Cardiac septum (tissue), 1 donor: ENCODE measurements at places on chromosomes 13 and 19. TPM values are rescaled to one million over a fixed set of nuclear protein-coding genes. Genes with fewer than 3 reads are reported as not detected.

GRCh38 chr13:39185326-39185725 is 147.1 kb downstream of the NHLRC3 start:
- DNase-seq = no peak

- no peak for DNase-seq
Measured at GRCh38 chr13:68481130-68481529, 1251.0 kb upstream of the PCDH9 start.

DNA sequence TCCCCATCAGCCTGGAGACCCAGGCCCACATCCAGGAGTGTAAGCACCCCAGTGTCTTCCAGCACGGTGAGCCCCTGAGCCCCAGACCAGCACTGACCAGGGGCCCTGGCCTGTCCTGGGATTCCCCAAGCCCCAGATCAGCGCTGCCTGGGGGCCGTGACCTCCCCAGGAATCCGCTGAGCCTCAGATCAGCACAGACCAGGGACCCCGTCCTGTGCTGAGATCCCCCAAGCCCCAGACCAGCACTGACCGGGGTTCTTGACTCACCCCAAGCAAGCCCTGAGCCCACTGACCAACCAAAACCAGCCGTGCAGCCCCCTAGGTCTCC is 5.7 kb downstream of the MCOLN1 start:
- no peak for DNase-seq

Gene RNF225
- not detected for total RNA-seq

- DNase-seq = no peak
Measured at GRCh38 chr19:45883881-45884681, 1.9 kb downstream of the IRF2BP1 start.

Gene CLDN10
- not detected for total RNA-seq

DNA sequence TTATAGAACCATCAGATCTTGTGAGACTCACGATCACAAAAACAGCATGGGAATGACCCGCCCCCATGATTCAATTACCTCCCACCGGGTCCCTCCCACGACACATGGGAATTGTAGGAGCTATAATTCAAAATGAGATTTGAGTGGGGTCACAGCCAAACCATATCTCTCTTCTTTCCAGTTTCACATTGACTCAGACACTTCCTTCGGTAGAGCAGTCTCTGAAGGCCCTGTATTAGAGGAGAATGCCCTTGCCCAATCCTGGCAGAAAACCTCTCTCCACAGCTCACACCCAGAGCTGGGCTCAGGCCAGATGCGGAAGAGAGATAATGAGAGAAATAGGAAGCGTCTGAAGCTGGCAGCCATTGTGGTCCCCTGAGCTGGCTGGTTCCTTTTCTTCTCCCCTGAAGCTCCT is 72.4 kb upstream of the CLDN10 start:
- no peak for DNase-seq

DNA sequence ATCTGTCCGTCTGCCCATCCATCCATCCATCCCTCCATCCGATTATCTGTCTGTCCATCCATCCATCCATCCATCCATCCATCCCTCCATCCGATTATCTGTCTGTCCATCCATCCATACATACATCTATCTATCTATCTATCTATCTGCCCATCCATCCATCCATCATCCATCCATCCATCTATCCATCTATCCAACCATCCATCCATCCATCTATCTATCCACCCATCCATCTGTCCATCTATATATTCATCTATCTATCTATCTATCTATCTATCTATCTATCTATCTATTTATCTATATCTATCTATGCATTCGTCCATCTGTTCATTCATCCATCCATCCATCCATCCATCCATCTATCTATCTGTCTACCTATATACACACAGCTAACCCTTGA is 471.1 kb upstream of the ZNF507 start:
- DNase-seq = no peak
